ENCODE measurements at places on chromosomes 1 and 21.

DNA sequence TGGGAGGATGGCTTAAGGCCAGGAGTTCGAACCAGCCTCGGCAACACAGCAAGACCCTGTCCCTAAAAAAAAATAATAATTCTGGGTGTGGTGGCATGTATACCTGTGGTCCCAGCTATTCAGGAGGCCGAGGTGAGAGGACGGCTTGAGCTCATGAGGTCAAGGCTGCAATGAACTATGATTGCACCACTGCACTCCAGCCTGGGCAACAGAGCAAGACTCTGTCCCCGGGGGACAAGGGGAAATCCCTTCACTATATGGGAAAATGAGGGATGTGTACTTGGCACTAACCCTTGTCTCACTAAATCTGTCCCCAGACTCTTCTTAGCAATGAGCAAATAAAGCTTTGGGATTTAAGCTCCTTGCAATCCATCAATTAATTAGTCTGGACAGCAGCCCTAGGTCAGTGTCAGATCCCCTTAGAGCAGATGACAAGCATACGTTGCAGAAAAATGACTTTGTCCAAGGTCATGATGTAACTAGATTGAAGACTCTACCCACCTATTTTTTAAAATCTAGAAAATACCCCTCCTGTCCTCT, 9.4 kb downstream of the KDM5B start:
- DNase-seq: no peak

GRCh38 chr1:237774246-237774645, 116.5 kb downstream of the ZP4 start:
- no peak for DNase-seq

DNA sequence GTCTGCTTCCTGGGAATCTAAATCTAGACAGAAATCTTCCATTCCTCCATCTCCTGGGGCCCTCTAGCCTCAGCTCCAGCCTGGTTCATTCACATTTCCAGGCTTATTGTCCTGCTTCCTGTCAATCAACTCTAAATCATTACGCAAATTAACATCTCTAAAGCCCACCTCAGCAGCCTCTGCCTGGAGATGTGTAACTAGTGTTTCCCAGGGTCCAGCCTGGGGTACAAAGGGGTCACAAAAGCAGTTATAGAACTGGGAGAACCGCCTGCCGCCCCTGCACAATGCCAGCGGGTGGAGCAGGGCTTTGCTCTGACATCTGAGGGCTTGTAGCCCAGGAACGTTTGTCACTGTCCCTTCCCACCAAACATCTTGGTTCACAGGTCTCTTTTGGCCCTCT, 373.5 kb downstream of the RRAGC start:
- no peak for DNase-seq

- DNase-seq: no peak
Measured at GRCh38 chr1:4527819-4528218, 126.6 kb upstream of the AJAP1 start.

Data from choroid plexus epithelial cell (primary cell).